Stimulated activated CD4-positive, alpha-beta T cell treated with anti-CD3 and anti-CD28 coated beads, Interleukin-15, amount 100 ng/mL, for 1 hour (primary cell): ENCODE measurements at places on chromosomes 12 and 14.

- no peak for DNase-seq
Observed at GRCh38 chr12:122902854-122903692, 7.1 kb upstream of the VPS37B start.

GRCh38 chr14:52917735-52918134 is 33.1 kb downstream of the FERMT2 start:
- no peak for DNase-seq

DNA sequence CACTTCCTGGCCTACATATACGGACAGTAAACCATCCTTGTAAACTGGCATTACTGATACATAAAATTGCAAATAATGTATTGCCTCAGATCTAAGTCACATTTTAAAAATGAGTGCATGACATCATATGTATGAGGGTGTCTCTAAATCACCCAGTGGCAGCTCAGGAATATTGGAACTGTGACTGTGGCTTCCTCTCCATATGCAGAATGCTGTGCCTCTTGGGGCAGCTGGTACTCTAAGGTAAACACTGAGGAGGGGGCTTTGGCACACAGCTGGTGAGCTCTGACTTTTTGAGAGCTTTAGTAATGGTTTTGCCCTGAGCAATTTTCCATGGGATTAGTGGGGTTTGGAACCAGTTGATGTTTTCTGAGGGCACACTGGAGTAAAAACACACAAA is 263.7 kb downstream of the BMP4 start:
- no peak for DNase-seq

GRCh38 chr14:71163842-71164629 is 256.8 kb downstream of the PCNX1 start:
- DNase-seq: no peak

DNA sequence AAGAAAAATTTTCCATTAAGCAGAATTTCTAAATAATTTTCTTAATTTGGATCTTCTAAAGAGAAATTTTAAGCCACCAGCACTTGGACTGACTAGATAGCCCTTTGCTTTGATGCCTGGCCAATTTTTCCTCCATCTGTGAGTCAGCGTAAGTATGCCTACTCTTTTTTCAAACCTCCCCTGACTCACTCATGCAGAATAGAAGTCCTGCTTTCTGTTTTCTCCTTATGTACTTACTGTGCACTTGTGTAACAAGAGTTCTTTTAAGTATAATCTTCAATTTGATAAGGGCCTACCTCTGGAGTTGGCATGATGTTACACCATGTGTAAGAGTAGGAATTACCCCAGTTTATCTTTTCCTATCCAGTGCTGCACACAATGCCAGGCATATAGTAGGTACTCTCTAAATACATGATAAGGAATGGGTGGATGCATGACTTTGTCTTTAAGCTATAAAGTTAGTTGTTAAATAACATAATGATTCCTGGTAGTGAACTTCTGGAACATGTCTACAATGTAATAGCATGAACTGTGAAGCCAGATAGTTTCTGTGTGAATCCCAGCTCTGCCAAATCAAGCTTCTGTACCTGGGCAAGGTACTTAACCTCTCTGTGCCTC is 329.6 kb downstream of the TMTC2 start:
- no peak for DNase-seq

- DNase-seq: no peak
Observed at GRCh38 chr12:92992041-92992440, 62.9 kb upstream of the EEA1 start.

GRCh38 chr14:65151609-65151956 is 49.3 kb upstream of the MAX start:
- DNase-seq: no peak

DNA sequence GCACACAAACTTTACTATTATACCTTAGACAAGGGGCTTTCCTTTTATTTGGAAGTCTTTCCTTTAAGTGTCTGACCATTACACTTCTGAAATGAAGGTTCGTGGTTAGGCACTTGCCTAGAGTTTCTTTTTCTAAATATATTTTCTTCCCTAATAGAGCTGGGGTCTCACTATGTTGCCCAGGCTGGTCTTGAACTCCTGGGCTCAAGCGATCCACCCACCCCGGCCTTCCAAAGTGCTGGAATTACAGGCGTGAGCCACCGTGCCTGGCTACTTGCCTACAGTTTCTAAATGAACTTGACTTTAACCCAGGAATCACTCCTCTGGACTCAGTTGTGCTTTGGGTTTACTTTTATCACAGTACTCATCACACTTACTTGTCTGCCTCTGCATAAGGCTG is 57.6 kb downstream of the PEBP1 start:
- DNase-seq: no peak

- DNase-seq: no peak
Observed at GRCh38 chr14:74258764-74259035, 19.5 kb downstream of the VSX2 start.

DNA sequence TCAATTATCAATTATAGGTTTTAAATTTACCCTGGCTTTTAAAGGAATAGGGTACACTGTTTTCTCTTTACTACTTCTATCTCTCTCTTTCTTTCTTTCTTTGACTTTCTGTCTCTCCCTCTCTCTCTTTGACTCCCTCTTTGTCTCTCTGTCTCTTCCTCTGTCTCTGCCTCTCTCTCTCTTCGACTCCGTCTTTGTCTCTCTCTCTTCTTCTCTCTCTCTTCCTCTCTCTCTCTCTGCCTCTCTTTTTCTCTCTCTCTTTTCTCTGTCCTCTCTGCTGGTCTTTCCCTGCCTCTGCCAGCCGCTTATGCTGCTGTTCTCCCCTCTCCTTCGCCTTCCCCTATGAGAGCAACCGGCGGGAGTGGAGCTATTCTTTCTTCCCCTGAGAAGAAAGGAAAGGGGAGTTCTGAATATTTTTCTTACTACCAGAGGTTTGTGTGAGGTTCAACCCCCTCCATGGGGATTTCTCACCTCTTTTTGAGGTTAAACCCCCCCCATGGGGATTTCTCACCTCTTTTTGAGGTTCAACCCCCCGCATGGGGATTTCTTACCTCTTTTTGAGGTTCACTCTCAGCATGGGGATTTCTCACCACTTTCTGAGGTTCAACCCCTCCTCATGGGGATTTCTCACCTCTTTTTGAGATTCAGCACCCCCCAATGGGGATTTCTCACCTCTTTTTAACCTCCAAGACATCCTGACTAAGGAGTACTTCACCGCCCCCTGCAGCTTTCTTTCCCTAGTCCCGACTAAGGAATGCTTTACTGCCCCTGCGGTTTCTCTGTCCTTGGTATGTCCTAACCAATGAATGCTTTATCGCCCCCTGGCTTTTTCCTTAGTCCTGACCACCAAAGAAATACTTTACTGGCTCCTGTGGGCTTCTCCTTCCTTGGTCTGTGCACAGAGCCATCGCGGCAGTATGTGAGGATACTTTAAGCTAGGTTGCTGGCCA is 27.4 kb upstream of the DDHD1 start:
- no peak for DNase-seq
